ENCODE measurements at places on chromosomes 6 and 20.

DNA sequence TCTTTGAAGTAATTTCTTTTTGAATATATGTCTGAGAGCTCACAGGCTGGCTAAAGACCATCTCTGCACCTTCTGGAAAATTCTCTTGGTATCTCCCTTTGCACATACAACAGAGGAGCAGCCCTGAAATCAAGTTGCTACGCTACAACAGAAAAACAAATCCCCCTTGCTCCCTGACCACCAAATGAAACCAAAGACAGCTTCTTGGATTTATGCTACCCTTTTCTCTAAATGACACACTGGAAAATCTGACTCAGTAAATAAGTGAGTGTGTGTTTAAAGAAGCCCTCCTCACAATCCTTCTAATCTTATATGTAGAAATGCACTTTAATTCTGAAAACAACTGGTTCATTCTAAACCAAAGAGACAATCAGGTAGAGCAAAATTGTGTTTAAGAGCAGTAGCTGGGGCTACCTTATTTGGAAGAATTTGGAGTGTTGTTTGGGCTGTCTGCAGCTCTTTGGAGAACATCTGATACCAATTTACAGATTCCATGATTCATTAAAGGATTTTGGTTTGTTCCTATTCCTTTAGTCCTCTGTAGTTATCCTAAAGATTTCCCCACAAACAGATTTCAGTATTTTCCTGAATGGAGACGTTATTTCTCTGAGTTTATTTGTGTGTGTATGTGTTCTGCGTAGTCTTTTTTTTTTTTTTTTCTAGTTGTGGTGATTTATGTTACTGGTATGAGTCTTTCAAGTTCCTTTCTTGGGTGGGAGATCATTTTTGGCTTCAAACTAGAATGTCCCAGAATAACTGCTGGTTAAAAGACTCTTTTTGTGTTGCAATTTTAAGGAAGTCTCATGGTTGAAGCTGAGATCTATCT, 36.4 kb upstream of the UTRN start:
- no peak for DNase-seq

GRCh38 chr6:113693851-113694250, 163.3 kb upstream of the MARCKS start:
- no peak for DNase-seq

DNA sequence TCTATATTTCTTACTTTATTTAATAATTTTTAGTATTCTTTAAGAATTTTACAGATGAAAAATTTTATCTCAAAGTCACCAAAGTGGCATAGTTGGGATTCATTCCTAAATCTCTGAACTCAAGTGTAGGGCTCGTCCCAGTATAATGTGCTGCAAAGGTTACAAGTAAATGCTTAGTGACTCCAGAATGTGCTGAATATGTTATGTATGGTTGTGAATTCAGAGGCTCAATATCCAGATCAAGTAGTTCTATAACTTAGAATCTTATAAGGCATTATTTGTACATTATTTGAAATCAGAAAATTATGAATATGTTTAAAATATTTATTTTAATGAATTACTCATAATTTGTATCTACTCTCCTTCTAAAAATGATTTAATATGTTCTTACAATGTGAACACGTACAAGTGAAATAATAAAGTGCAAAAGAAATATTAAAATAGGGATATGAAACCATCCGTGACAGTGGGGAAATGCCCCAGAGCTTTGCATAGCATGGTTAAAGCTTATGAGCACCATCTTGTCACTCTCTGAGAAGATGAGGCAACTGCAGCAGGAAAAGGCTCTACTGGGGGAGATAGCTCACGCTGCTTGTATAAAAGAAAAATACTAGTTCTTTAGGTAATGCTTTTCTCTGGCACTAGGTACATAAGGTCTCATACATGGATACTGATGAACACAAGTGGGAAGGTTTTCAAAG, 259.0 kb downstream of the FOXC1 start:
- DNase-seq = no peak

DNA sequence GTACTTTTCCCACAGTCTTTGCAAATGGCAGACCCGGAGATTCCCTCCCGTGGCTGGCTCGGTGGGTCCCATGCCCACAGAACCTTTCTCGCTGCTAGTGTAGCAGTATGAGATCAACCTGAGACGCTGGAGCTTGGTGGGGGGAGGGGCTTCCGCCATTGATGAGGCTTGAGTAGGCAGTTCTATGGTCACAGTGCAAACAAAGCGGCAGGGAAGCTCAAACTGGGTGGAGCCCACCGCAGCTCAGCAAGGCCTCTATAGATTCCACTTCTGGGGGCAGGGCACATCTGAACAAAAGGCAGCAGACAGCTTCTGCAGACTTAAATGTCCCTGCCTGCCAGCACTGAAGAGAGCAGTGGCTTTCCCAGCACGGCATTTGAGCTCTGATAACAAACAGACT, 186.0 kb upstream of the KCNK16 start:
- no peak for DNase-seq

DNA sequence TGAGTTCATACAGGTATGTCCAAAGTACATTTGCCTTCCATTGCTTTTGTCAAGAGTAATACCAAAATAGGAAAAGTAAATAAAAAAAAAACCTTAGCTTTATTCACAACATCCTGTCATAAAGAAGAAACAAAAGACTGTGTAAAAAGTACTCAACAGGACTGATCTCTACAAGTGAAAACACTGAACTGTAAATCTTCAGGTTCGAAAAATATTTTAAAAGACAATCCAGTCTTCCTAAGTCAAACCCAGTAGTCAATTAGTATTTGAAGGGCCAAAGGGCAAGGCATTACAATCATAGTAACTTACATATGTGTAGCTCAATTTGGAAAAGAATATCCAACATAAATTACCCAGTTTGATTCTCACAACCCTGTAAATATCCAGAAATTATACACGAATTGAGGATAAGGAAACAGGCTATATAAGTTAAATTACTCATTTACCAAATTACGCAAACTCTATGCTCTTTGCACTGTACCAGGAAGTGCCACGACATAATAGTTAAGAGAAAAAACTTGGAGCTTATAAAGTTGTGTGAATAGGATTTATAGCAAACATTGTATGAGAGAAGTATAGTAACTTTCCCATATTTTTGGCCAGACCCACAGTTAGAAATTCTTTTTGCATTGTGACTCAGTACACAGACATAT, 21.2 kb downstream of the PTPRK start:
- DNase-seq = no peak

GRCh38 chr6:139628270-139628669, 253.8 kb upstream of the CITED2 start:
- DNase-seq = no peak

GRCh38 chr6:133430530-133430929, 189.4 kb downstream of the EYA4 start:
- no peak for DNase-seq

GRCh38 chr20:8645326-8645725, 423.6 kb upstream of the PLCB4 start:
- no peak for DNase-seq
